ENCODE measurements at places on chromosomes 13 and 19.

- no peak for DNase-seq
These were observed 41.7 kb downstream of the LTBP4 start for GRCh38 chr19:40642757-40643305.

- no peak for DNase-seq
These were observed 1.8 kb downstream of the TPRX1 start for GRCh38 chr19:47802521-47803043.

DNA sequence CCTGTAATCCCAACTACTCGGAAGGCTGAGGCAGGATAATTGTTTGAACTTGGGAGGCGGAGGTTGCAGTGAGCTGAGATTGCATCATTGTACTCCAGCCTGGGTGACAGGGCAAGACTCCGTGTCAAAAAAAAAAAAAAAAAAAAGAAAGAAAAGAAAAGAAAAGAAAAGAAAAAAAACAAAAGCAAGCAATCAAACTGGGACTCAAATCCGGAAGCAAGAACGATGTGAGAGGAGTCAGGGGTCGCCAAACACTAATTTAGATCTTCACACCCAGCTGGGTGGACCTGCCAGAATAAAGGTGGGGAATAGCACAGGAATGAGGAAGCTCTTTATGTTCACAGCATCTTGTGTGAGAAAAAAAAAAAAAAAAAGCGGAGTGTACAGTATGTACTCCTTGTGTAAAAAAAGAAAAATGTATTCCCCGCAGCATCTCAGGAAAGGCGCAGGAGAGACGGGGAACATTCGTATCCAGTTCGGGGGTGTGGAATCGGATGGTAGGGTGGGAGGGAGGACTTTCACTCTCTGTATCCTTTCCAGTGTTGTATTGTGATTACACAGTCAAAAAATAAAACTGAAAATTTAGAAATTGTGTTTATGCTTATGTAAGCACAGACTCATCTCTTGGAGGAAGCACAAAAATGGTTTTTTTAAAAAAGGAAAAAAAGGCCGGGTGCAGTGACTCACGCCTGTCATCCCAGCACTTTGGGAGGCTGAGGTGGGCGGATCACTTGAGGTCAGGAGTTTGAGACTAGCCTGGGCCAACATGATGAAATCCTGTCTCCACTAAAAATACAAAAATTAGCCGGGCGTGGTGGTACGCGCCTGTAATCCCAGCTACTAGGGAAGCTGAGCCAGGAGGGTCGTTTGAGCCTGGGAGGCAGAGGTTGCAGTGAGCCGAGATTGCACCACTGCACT lies 7.6 kb downstream of the DNAJB1 start:
- no peak for DNase-seq

GRCh38 chr13:63307228-63307627 lies 1891.6 kb upstream of the PCDH20 start:
- no peak for DNase-seq

DNA sequence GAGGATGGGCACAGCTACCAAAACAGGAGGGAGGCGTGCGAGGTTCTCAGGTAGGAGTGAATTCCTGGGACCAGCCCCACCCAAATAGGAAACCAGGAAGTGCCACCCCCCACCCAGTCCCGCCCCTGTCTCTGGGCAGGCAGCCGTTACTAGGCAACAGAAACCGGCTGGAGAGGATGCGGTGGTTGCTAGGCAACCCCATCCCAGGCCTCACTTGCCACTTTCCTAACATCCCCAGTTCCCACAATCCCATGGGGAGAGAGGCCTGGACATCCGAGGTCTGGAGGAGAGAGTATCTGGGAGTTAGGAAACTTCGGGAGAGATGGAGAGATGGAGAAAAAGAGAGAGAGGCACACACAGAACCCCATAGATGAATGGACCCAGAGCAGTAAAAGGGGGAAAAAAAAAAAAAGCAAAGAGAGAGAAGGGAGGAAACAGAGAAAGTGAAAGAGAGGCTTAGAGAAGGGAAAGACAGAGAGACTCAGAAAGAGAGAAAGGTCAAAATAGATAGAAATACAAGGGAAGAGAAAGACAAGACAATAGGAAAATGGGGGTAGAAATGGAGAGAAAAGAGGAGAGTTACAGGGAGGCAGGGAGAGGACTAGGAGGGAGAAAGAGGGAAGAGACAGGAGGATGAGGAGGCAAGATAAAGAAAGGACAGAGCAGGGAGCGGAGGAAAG lies 3.8 kb downstream of the GRIK5 start:
- peak; percentile 85 for DNase-seq

DNA sequence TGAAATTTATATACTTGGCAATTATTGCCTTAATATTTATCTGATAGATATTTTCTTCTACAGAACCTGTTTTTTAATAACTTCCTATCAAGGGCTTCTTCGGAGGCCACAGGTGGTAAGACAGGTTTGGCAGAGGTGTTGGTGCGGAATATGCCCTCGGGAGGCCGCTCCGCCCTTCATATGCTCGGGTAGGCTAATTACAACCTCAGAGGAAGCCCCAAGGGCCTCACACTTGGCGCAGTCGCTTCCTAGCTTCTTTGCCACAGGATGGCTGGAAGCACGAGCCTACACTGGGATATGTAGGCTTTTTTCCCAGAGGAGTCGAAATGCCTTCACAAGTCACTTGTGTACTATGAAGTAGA lies 68.8 kb downstream of the LMO7 start:
- no peak for DNase-seq

DNA sequence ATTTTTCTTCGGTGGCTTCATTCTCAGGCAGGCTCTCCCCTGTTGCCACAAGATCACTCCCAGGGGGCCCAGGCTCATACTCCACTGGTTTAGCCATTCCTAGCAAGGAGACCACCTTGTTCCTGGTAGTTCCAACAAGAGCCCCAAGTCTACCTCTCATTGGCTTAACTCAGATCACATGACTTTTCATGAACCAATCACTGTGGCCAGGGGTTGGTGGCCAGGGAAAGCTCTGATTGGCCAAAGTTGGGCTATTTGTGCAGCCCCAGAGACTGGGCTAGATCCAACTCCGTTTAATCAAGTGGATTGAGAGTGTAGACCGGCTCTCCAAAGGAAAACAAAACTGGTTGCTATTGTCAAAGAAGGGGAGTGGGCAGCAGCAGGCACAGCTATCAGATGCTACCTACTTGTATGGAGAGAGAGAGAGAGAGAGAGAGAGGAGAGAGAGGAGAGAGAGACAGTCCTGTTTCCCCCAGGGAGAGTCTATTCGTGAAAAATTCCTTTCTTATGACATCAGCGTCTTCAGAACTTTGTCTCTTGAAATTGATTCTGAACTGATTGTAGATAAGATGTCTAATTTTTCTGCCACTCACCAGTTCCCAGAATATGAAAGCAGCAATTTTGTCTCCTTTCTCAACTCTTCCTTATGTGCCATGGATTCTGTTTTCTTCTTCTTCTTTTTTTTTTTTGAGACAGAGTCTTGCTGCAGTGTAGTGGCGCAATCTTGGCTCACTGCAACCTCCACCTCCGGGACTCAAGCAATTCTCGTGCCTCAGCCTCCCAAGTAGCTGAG lies 5.9 kb downstream of the CEACAM19 start:
- DNase-seq, result peak; percentile 53

GRCh38 chr19:47561440-47562057 lies 11.4 kb downstream of the ZNF541 start:
- DNase-seq, result no peak
